ENCODE measurements at places on chromosomes 11 and 22.

GRCh38 chr11:111423250-111423615, 44.2 kb upstream of the POU2AF1 start:
- DNase-seq, result no peak

GRCh38 chr22:49636649-49637048, 191.0 kb downstream of the BRD1 start:
- DNase-seq, result no peak

- DNase-seq, result no peak
Measured at GRCh38 chr22:32281072-32281471, 25.9 kb upstream of the SLC5A4 start.

GRCh38 chr11:110490886-110491285, 61.1 kb downstream of the FDX1 start:
- DNase-seq, result peak; percentile 32

DNA sequence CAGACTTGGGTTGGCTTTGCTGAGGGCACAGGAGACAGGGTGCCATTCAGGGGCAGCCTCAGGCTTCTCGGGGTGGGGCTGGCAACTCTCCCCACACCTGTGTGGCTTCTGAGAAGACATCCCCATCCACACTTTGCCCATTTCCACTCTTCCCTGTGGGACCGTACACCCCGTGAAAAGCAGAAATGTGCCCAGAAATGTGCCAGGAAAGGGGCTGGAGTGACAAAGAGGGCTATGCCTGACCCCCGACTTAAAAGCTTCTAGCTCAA, 50.6 kb downstream of the SGSM3 start:
- DNase-seq, result no peak

GRCh38 chr11:2772544-2773031, 72.8 kb upstream of the KCNQ1OT1 start:
- no peak for DNase-seq

DNA sequence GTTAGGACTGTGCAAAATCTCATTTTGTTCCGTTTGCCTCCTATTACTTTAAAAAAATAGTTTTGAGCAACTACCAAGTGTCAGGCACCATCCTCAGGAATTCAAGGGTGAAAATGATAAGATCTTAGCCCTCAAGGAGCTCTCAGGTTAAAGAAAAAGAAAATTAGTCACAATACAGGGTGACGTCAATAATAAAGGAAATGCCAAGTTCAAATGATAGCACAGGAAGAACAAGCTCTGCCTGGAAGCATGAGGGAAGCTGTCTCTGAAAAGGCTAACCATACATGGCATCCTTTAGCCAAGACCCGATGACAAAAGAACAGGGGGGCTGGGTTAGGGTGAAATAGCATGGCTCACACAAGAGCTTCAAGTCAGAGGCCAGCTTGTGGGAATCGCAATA, 11.1 kb upstream of the MPZL2 start:
- DNase-seq, result no peak

DNA sequence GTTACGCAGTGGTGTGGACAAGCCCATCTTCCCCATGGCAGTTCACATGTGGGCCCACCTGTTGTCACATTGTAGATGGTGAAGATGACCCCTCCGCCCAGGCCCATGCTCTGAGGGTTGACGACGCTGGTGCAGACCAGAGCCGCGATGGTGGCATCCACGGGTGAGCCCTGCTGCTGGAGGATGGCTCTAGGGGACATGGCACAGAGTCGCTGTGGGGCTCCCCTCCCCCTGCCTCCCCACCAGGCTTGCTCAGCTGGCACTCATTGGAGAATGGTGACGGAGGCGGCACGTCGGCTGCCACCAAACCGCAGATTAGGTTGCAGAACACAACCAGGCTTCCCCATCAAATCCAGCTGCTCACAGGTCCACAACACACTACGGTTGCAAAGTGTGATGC, 11.1 kb downstream of the GGT5 start:
- no peak for DNase-seq

GRCh38 chr11:75328426-75329277, 22.8 kb downstream of the ARRB1 start:
- DNase-seq, result no peak

- DNase-seq, result no peak
Measured at GRCh38 chr11:129737831-129738230, 77.8 kb upstream of the TMEM45B start.

GRCh38 chr11:446891-447290, 3.2 kb upstream of the PTDSS2 start:
- no peak for DNase-seq

- DNase-seq, result no peak
Measured at GRCh38 chr22:22414266-22414665, 94.3 kb downstream of the ZNF280B start.

- DNase-seq, result no peak
Measured at GRCh38 chr22:49404576-49405241, 423.0 kb downstream of the BRD1 start.

DNA sequence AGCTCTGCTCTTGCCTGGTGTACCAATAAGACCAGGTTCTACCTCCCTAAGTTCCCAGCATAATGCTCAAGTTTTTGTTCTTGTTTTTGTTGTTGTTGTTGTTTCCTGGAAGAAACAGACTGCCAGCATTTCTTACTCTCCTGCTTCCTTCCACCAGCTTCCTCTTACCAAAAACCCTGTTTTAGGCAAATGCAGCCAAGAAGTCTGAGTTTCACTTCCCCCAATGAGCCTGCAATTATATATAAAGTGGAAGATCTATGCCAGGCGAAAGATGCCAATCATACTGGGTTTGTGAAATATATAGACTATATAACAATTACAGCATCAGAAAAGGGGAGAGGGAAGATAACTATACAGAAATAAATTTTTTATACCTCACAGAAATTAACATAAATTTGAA, 931.5 kb upstream of the FAT3 start:
- DNase-seq, result no peak

DNA sequence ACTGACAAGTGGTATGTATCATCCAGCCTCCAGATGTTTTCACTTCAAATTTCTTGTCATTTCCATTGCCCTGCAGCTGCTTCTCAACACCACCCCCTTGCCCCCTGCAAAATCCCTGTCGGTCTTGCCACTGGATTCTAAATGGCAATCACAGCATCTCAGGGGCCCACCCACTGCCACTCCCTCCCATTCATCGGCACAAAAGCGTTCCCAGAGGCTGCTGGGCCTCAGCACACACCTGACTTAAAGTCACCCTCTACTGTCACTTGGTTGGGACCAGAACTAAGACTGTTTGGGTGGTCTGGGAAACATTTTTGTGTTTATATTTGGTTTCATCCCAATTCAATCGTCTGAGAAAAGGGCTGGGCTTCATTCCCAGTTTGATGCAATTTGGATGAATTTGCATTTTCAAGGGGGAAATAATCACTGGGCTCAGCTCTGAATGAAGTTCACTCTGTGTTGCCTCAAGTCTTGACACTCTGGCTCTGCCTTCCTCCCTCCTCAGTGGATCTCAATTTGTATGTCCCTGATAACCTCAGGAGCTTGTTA, 27.1 kb downstream of the SYT13 start:
- DNase-seq, result no peak

DNA sequence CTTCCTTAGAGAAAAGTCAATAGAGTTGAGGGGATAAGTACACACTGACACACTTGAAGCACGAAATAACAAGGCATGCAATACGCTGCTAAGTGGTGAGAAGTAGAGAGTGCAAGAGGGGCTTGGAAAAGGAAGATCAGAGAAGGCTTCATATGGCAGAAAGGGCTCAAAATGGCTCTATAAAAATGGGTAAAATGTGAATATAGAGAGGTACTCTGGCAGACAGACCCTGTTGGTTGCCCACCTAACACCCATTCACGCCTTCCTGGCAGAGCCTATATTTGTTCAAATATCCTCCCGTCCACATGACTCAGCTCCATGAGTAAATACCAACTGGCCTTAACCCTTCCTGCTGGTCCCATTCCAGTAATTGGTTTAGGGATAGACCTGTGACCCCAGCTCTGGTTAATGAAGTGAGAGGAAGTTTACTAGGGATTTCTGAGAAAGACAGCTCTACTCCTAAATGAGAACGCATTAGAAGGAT, 38.9 kb upstream of the CCDC34 start:
- DNase-seq, result no peak

DNA sequence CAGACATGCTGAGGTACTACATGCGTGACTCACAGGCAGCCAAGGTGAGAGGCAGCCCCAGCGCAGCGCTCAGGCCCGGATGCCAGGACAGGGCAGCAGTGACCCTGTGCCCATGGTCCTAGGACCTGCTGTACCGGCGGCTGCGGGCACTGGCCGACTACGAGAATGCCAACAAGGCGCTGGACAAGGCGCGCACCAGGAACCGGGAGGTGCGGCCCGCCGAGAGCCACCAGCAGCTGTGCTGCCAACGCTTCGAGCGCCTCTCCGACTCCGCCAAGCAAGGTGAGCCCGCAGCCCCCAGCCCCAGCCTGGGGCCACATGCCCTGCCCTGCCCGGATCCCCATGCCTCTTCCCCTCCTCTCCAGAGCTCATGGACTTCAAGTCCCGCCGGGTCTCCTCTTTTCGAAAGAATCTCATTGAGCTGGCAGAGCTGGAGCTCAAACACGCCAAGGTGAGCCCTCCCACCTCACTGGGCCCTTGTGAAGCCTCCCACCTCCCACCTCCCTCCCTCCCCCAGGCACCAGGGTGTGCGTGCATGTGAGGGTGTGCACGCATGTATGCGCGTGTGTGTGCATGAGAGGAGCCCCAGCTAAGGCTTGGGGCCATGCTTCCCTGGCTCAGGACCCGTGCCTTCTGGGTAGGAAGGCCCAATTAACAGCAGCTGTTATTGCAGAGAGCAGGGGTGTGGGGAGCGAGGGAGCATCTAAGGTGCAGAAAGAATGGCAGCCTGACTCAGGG, 5.3 kb downstream of the CFL1 start:
- no peak for DNase-seq

DNA sequence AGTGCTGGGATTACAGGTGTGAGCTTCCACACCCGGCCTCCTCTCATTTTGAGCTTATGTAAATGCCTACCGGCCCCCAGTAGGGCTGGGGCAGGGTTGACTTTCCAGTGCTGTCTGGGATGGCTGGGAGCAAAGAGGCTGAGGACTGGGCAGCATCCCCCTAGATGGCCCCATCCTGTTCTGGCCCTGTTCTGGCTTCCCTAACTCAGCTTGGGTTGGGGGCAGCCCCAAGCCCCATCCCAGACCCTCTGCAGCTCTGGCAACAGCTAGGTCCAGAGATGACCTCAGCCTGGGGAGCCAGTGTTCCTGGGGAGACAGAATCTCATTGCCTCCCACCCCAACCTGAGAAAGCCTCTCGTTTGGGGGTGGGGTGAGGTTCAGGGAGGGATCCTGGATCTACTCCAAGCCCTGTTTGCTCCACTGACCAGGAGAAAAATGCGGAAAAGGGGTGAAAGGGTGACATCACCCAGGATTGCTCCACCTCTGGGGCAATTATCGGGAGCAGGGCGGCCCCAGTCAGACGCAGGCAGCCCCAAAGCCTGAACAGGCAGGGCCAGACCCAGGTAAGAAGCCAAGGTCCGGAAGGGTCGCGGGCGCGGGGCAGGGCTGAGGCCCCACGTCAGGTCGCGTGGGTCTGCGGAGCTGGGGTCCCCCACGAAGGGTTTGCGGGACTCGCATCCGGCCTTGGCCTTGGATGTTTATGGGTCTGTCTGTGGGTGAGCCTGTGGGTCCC, at the start of gene PNPLA2:
Gene PNPLA2 (plus strand): TSS at position 519 of the 733 bp plus-strand sequence. CDS start 805 bp downstream, outside the sequence.
- no peak for DNase-seq

- no peak for DNase-seq
Measured at GRCh38 chr11:68664141-68664540, 20.2 kb upstream of the GAL start.

DNA sequence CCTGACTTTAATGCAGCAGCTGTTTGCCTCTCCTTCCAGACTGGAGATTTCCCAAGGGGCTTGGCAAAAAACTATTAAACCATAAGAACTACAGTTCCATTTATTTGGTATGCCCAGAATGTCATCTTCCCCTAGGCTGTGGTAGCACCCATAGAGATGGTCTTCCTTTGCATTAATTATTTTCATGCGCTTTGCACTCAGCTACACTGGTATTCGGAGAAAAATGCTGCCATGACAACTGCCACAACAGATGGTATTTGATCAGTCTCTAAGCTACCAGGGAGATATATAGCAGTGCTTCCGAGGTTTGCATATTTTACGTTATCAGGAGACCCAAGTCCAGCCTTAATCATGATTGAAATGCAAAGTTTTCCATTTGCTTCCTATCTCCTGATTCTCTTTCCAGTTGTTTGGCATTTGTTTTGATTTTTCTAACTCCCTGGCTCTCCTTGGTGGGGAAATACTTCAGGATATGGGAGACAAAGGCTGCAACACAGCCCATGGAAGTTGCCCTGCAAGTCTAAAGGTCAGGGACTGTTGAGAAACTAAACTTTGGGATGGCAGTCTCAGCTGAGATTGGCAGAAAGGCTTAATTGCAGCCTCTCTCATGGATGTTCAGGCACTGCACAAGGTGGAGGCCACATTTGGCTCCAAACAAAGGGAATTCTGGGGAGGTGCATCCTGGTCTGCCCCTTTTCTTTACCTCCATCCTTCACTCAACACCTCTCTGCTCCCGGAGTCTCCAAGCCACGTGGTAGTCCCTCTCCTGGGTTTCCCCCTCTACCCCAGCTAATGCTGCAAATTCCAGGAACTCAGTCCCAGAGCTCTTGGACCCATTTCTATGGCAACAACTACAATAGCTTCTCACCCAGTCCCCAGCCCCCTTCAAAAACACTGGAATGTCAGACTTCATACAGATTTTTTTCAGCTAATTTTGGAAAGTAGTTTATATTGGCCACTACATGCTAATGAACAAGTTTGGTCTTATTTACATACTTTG, 151.8 kb downstream of the NAV2 start:
- no peak for DNase-seq

DNA sequence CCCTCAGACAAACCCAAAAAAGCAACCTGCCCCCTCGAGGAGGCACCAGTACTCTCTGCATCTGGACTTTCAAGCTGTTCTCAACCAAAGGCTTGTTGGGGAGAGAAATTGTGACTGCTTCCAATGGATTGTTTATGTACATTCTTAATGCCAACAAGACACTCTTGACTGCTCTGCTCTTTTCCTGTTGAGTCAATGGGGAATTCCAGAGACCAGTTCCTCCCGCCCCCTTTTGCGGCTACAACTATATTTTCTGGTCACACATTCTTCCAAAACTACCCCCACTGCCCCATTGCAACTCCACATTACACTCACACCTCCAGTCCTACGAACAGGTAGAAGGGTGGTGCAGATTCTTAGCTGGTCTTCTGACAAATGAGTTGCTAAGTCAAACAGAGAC, 187.0 kb downstream of the DSCAML1 start:
- no peak for DNase-seq

DNA sequence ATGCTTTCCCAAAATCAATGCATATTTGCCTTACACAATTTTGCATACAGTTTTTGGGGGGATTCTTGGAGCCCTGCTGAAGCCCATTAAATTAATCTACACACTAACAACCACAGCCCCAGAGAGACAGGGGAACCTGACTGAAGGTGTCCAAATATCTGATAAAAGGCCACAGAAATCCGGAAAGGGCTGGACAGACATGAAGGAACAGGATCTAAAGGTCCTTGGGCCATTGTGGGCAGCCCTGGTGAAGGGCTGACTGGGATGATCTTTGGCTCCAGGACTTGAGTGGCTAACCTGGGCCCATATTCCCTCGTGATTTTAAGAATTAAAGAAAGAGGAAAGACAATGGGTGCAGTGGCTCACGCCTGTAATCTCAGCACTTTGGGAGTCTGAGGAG, 6.8 kb upstream of the WDR74 start:
- DNase-seq, result no peak

- DNase-seq, result peak; percentile 5
Measured at GRCh38 chr22:31291481-31292235, 630 bp downstream of the PIK3IP1 start.

GRCh38 chr11:69486773-69487291, 5.4 kb downstream of the LINC01488 start:
- no peak for DNase-seq
